ENCODE measurements at places on chromosomes 6 and 20.

- DNase-seq, result no peak
Measured at GRCh38 chr6:97842521-97842920, 559.5 kb upstream of the MMS22L start.

- DNase-seq, result peak; percentile 29
Measured at GRCh38 chr6:17393892-17394631, 667 bp downstream of the CAP2 start.

DNA sequence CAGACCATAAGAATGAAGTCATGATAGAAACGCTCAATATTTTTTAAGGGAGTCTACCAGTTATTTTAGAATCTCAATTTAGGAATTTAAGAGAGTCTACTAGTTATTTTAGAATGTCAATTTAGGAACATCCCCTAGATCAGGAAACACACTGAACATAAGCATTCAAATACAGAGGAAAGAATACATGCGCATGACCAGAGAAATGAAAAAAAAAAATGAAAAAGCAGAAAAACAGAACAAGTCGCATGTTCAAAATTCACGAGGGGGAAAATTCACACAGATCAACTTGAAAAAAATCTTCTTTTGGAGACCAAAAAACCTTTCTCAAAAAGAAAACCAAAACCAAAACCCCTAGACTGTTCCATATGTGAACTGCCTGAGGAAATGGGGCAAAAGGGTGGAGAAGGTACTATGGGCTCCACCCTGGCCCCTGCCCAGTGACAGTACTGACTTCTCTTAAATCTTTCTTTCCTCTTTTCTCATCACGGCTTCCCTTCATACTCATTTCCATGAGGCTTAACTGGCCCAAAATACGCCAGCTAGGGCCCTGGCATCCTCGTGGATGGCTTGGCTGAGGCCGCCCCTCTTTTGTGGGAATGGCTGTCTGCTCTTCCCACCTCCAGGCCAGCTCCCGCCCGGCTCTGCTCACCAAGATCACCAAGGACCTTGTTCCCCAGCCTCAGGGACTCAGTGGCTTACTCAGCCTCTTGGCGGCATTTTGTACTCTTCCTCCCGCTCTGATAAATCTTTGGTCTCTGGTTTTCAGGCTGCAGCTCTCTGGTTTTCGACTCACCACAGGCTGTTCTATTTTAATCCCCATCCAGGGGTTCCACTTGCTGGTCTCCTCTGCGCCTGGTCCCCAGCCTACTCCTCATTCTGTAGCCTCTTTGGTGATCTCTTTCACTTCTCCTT lies 11.2 kb downstream of the ZBTB2 start:
- DNase-seq, result no peak

DNA sequence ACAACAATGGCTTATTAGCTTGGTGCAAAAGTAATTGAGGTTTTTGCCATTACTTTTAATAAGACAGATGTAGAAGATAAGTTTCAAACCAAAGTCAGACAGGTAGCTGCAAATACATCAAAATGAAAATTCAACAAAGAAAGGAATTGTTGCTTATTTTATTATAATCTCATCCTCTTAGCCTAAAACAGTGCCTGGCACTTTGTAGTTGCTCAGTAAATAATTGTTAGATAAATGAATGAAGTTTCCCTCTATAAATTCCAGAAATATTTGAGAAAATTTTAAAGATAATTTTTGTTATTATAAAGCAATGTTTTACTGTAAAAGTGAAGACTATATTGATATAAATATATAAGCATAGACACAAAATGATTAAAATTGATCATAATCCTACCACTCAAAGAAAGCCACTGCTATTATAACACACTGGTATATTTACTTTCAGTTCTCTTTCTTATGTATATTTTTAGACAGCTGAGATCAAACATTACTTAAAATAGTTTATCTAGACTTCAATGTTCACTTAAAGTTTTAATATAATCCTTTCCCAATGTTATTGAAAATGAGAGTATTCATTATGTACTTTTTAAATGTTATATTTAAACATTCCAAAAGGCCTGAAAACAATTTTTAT lies 42.5 kb downstream of the SESN1 start:
- DNase-seq, result no peak

DNA sequence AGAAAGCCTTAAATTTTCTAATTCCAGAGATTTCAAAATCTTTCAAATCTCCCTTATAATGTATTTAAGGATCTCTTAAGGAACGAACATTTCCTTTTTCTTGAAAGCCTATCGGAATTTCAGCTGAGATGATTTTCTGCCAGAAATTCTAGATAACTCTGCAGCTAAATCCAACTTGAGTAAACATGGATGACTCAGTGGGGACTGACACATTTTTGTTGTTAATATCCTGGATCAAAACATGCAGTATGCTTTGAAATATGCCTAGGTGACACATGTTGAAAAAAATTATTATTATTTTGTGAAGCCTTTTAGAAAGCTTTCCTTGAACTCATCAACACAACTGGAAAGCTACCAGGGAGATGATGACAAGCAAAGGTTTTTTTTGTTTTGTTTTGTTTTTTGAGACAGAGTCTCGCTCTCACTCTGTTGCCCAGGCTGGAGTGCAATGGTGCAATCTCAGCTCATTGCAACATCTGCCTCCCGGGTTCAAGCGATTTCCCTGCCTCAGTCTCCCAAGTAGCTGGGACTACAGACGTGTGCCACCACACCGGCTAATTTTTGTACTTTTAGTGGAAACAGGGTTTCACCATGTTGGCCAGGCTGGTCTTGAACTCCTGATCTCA lies 140.1 kb upstream of the SNX9 start:
- no peak for DNase-seq

DNA sequence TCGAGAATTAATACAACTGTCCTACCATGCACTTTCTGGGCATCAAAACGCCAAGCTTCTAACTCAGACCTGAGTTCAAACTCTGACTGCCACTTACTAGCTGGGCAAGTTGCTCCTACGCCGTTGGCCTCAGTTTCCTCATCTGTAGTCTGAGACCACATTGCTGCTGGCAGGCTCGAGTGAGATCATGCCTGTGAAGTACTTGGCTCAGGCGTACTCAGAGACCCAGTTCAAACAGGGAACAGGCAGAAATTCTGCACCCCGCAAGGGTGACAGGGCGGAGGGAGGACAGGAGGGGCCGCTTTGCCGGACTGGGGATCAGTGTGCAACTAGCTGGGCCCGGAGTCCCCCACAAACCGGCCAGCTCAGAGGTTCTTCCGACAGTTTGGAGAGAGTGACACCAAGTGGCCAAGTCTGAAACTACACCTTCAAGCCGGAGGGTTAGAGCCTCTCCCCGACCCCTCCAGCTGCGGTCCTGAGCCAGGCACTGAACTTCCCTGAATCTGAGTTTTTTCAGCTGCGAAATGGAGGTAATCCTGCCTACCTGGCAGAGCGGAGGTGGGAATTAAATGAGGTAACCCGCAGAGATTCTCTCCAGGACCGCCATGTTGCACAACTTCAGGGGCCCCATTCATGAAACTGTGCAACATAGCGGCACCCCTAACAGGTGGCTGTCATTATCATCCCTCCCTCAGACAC lies 46.0 kb upstream of the PTPN1 start:
- DNase-seq, result peak; percentile 36

GRCh38 chr20:23157734-23158133 lies 71.6 kb upstream of the CD93 start:
- DNase-seq, result no peak

GRCh38 chr6:122050242-122050755 lies 349.2 kb upstream of the HSF2 start:
- no peak for DNase-seq

GRCh38 chr6:5950361-5950785 lies 56.4 kb downstream of the NRN1 start:
- DNase-seq, result no peak

DNA sequence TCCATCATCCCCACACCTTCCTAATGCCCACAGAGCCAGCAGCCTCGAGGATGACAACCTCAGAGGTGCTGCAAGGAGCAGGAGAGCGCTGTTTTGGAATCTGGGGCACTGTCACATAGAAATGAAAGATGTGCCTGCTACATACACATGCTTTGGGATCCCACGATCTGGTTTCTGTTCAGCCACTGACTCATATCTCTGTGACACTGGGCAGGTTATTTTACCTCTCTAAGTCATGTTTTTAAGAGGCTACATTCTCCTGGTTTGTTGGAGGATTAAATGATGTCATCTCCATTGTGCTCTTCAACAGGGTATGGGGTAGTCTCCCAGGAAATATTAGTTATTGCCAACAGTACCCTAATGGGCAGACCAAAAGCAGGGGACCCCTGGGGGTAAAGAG lies 32.6 kb upstream of the TAB2 start:
- DNase-seq, result no peak

DNA sequence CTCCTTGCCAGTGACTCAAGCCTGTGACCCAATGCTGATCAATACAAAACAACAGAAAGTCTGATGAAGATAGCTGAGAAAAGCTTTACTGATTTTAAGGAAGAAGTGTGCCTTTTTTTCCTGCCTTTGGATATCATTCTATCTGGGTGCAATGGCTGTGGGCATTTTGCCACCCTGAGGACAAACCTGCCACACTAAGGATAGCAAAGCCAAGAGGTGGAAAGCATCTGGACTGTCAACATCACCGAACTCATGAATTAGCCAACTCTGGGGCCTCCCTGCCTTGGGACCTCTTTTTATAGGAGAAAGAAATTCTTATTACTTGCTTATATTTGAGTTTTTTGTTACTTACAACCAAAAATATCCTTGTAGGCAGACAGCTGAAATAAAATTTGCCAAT lies 19.9 kb downstream of the RALGAPA2 start:
- no peak for DNase-seq

GRCh38 chr6:108951351-108951953 lies 103.2 kb downstream of the ARMC2 start:
- DNase-seq, result no peak

GRCh38 chr6:97925504-97925903 lies 642.5 kb upstream of the MMS22L start:
- DNase-seq, result no peak

GRCh38 chr6:107030151-107030550 lies 2.2 kb downstream of the MTRES1 start:
- no peak for DNase-seq

GRCh38 chr20:50286609-50287008 lies 96.0 kb downstream of the CEBPB start:
- no peak for DNase-seq

- DNase-seq, result no peak
Measured at GRCh38 chr6:168536665-168537539, 95.9 kb downstream of the SMOC2 start.

- no peak for DNase-seq
Measured at GRCh38 chr20:51495291-51495690, 47.2 kb downstream of the NFATC2 start.

- no peak for DNase-seq
Measured at GRCh38 chr6:3406891-3407809, 49.7 kb downstream of the SLC22A23 start.
